ENCODE measurements at places on chromosomes 11 and 22.

GRCh38 chr11:46450846-46451477, 59.4 kb upstream of the CHRM4 start:
- no peak for DNase-seq

GRCh38 chr11:71425409-71425808, 22.8 kb downstream of the DHCR7 start:
- no peak for DNase-seq

- peak; percentile 16 for DNase-seq
These were observed 10.8 kb downstream of the EHF start for GRCh38 chr11:34631737-34632104.

DNA sequence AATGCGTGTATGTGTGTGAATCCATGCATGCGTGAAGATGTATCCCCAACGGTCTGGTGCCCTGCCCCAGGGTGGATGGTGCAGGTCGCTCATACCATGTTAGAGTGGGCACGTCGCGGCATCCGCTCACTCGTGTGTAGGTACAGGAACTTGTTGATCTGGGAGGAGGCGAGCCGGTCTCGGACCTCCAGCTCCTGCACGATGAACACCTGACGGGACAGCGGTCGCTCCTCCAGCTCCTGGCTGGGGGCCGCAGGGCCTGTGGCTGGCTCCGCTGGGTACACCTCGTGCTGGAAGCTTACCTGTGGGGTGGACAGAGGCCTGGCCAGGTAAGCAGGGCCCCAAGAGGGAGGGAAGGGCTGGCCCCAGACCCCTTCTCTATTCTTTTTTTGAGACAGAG, 18.5 kb downstream of the ATG2A start:
- DNase-seq = no peak

GRCh38 chr22:21752276-21752675, 16.7 kb upstream of the YPEL1 start:
- DNase-seq = no peak

DNA sequence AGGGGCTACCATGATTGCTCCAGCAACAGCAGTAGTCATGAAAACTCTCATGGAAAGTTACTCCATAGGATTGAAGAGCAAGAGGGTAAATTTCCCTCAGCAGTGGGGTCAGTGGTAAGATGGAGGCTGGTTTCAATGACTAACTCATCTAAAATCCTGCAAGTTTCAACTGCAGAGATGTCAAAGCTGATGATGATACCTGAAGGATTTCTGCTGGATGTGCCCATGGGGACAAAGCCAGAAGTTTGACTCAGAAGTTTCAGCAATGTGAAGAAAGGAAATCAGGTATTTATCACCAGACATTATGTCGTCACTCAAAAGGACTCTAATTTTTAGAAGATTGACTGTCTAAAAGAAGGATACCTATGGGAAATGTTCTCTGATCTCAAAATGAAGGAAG, 29.1 kb downstream of the RAB38 start:
- DNase-seq = no peak

DNA sequence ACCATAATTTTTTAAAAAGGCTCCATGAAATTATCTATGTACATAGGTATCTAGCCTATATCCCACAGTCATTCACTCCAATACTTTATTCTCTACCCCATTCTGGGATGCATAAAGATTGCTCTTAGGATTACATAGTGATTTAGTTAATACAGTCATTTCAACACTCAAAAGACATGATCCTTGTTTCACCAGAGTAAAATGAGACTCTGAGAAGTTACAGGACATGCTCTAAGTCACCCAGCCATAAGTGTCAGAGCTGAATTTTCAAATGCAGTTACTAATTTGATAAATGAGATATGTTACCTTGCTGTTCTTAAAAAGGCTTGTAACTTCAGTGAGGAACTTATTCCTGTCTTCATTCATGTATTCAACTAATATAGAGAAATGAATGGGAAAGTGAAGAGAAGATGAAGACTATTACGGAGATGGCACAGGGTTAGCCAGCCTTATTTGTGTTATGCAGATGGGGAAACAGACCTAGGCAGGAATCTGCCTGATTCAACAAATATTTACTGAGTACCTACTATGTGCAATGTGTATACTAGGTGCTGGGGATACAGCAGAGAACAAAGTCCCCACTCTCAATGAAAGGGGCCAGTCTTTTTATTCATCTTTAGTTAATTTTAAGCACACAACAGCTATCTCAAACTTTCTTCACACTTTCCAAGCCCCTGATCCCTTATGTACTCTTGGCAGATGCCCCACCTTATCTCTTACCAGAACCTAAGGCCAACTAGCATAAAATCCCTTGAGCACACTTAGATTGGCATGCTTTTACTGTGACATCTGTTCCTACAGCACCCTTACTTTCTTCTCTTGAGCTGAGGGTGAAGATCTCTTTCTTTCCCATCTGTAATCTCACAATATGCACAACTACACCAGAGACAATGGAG, 21.6 kb downstream of the MAPK1 start:
- DNase-seq = no peak

- no peak for DNase-seq
These were observed 10.2 kb downstream of the KCNJ4 start for GRCh38 chr22:38444783-38445182.

- DNase-seq = no peak
These were observed at the start of gene ANKRD13D for GRCh38 chr11:67289226-67289650. Gene ANKRD13D, plus strand, starts transcription at chr11:67289303. Its CDS starts 158 bp downstream, at chr11:67289461.

- no peak for DNase-seq
These were observed 53.5 kb downstream of the VSIG10L2 start for GRCh38 chr11:125999234-125999880.

DNA sequence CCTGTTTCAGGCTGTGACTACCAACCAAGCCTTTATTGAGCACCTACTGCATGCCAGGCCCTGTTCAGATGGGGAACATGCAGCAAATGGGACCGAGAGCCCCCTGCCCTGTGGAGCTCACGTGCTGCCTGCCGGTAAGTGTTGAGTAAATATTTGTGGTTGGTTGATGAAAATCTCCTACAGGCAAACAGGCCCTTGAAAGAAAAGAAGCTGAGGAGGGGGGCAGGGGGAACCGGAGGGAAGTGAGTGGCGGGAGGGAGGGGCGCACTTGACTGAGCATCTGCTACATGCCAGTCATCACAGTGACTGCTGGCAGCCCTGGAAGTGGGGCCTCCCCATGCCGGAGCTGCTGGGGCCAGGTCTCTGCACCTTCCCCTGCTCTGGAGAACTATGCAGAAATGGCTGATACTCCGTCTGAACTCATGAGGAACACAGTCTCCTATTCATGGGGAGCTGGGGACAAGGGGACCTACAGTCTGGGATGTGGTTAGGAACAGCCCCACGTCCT, 34.2 kb downstream of the MACROD1 start:
- peak; percentile 68 for DNase-seq

DNA sequence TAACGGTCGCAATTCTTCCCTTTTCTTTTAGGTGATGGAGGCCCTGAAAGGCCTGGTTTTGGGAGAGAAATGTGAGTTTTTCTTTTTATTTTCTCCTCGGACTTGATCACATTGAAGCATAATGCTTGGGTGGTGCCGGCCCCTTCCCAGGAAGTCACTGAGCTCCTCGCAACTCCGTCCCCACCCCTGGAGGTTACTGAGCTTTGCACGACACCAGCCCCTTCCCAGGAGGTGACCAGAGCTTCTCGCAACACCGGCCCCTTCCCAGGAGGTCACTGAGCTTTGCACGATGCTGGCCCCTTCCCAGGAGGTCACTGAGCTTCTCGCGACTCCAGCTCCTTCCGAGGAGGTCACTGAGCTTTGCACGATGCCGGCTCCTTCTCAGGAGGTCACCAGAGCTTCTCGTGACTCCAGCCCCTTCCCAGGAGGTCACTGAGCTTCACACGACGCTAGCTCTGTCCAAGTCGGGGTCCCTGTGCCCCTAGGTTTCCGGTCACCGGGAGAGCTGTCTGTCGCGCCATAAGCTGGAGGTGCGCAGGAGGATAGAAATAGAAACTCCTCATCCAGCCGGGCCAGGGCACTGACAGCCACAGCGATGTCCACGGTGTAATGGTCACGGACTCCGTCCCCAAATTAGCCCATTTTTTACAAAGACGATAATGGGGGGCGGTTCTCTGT, 586.4 kb downstream of the BRD1 start:
- DNase-seq = no peak

DNA sequence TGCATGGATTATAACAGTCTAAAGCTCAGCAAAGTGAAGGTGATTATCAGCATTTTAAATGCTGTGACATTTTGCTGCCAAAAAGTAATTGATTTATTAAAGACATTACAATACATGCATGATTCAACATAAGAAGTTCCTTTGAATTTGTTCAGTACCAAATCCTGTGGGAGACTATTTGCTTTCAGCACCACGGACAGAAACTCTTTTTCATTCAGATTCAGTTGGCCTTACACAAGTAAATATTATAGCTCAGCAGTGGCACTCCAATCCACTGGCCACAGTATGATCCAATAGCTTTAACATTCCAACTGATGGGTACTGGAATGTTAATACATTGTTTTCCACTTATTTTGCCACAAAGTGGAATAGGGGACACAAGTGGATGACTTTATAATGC, 806.7 kb downstream of the NTM start:
- DNase-seq = no peak

DNA sequence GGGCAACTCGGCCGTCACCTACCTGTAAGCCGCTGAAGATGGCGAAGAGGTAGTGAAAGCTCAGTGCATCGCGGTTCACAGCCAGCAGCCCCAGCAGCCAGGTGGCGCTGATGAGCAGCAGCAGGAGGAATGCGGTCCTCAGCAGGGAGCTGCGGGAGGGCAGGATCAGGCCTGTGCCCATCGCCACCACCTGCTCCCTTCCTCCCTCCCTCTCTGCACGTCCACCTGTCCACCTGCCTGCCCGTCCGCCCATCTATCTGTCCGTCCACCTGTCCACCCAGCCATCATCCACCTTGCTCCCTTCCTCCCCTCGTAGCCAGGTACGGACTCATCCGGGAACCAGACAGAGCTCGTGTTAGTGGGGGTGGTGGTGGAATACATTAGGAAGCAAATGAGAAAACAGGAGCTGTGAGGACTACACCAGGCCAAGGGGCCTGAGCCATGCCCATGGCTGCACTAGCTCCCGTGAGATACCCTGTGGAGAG, 32.2 kb downstream of the TRMU start:
- peak; percentile 23 for DNase-seq

DNA sequence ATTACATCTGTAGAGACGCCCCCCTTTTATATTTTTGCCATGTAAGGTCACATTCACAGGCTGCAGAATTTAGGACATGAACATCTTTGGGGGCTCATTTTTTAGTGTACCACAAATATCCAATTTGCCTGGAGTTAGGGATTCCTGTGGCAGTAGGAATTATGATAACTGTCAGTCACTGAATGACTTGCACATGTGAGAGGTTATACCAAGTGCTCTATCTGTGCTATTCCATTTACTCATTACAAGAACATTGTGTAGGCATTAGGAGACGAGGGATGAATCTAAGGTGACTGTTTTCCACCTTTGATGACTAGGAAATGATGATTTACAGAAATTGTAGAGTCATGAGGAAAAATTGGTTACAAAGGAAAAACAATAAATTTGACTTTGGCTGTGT, 79.3 kb downstream of the LIF start:
- DNase-seq = no peak

GRCh38 chr22:19802001-19802893, 41.7 kb downstream of the TBX1 start:
- no peak for DNase-seq

- DNase-seq = peak; percentile 53
These were observed 96.9 kb downstream of the MTMR3 start for GRCh38 chr22:29979777-29980321.

DNA sequence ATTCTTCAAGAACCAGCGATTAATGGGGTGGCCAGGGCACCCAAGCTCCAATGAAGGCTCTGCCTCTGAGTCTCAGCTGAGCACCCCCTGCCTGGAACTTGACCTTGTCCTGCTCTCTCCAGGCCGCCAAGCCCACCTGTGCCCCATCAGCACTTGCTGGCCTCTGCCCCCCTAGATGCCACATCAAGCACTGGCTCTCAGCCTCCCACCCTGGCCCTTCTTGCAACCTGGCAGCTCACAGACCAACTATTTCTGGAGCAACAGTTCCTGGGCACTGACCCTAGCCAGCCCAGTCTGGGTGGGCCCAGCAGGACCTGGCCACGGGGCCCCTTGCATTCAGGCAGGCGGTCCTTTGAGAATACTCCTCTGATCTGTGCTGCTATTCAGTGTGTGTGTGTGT, 98.8 kb upstream of the PITPNB start:
- no peak for DNase-seq

- no peak for DNase-seq
These were observed 4.7 kb downstream of the SIK2 start for GRCh38 chr11:111606986-111607385.

GRCh38 chr22:49721211-49721763, 106.4 kb downstream of the BRD1 start:
- no peak for DNase-seq

GRCh38 chr22:40857309-40857855, 434 bp downstream of the XPNPEP3 start:
- no peak for DNase-seq

DNA sequence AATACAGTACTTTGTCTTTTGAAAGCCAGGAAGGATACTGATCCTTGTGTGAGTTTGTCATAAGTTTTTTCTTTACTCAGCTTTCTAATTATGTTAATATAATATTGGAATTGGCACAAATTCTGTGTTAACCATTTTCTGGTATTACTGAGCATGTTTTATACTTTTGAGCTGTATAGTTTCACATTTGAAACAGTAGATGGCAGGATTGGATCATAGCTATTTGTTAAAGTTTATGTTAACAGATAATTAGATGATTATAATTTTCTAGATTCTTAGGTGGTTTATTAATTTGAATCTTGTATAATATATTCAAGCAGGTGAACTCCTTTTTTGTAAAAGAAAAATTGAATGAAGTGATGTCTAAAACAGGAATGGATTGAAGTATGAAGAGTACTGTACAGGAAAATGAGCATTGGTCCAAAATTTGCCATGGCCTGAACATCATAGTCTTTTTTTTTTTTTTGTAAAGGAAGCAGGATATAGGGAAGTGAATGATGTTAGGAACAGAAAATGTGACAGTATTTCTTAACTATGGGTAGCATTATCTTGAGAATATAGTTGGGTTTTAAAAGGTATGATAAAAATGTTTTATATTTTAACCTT, 102.0 kb downstream of the CYP2R1 start:
- DNase-seq = no peak

GRCh38 chr22:37566329-37566837, 6.1 kb downstream of the CDC42EP1 start:
- DNase-seq = no peak

DNA sequence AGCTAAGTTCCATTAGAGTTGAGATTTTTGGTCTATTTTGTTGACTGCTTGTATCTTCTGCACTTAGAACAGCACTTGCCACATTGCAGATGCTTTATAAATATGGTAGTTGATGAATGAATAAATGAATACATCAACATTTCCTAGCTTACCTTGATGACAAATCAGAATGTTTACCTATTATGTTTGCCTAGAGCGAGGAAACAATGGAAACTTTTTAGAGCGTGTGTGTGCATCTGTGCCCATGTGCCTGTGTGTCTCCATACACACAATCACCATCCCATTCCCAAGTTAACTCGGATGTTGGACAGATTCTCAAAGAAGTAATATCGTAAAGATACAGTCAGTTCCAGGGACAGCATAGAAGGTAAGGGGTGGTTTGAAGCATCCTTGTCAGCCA, 139.1 kb downstream of the DBX1 start:
- no peak for DNase-seq

- DNase-seq = no peak
These were observed 50.4 kb upstream of the RAB1B start for GRCh38 chr11:66218036-66218435.
